ENCODE measurements at places on chromosomes 1 and 21.
A peak's percentile ranks its signal among the peaks of the same experiment; 100 is the strongest.

GRCh38 chr1:221727146-221728036 is 14.5 kb downstream of the DUSP10 start:
- no peak for DNase-seq

DNA sequence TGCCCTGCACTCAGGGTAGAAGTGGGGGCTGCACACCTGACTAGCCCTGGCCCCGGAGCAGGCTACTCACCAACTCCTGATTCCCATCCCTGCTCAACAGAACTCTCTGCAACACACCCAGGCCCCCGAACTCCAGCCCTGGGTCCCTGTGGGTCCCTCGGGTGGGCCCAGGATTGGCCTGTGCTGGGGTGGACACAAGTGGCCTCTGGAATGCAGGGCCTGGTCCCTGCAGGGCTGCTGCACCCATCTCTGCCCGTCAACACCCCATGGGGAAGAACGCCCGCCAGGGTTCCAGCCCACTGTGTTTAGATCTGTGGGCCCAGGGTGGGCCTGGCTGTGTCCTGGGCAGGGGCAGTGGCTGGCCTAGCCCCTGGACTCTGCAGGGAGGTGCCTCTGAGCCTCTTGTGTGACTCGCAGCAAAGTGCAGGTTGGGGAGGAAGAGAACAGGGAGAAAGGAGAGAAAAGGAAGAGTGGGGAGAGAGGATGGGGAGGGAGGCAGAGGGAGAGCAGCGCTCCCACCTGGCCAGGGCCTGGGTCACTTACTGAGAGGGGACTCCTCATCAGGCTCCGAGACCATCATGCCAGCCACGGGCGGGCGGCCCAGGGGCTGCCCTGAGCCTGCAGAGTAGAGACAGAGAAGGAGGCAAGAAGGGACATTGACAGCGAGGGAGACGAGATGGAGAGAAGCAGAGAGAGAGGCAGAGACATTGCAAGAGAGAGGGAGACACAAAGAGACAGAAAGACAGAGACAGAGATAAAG is 43.9 kb downstream of the HSPG2 start:
- DNase-seq: no peak

- peak; percentile 69 for DNase-seq
Measured at GRCh38 chr1:168271636-168272035, 9.0 kb upstream of the TBX19 start.

DNA sequence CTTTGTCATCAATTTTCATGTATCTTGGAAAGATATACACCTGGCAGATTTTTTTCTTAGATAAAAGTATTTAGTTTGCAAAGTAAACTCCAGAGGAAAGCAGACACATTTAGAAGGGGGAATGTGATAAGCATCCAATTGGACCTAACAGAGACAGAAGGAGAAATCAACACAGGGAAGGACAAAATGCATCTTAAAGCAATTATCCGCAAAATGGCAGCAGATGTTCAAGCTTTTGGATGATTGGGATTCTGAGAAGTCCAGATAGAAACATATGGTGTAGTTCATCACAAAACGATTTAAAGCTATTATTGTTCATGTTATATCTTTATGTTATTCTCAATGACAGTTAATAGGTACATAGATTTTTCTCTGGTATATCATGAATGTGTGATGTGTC is 1153.1 kb upstream of the B3GALT2 start:
- DNase-seq: peak; percentile 83

DNA sequence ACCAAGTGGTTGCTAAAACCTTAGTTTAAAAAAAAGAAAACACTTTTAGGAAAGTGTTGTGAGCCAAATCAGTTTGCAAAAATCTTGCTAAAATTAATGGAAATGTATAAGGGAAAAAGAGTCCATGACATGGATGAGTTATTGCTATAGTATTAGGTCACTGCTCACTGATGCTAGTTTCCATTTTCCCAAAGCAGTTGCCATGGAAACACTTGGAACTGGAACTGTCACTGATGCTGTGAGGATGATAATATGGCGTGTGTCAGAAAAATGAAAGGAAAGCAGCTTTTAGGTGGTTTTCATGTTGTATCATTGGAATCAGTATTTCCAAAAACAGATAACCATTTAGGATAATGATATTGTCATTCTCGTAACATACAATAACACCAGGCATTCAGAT is 104.4 kb downstream of the PHTF1 start:
- DNase-seq: no peak

DNA sequence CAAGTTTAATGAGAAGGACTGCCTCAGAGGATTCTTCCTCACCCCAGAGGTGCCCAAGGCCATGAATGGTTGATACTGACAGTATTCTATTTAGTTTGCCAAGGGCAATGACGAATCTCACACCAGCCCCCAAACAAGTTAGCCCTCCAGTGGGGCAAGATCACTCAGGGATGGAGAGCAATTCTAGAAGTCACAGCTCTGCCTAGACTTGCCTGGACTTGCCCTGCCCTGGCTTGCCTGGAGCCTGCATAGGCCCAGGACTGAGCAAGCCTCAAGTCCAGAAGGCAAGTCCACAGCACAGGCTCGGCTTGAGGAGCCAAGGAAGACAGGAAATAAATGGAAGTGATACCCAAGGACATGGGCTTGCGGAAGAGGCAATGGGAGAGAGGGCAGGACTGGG is 39.5 kb upstream of the RGS16 start:
- peak; percentile 79 for DNase-seq

GRCh38 chr1:11299225-11299574 is 26.2 kb downstream of the UBIAD1 start:
- no peak for DNase-seq

- no peak for DNase-seq
Measured at GRCh38 chr1:113756461-113756860, 2.8 kb downstream of the PHTF1 start.

Data from NCI-H69 (cell line).